Kidney epithelial cell (primary cell): ENCODE measurements at places on chromosomes 12 and 14.
A peak's percentile ranks its signal among the peaks of the same experiment; 100 is the strongest.

DNA sequence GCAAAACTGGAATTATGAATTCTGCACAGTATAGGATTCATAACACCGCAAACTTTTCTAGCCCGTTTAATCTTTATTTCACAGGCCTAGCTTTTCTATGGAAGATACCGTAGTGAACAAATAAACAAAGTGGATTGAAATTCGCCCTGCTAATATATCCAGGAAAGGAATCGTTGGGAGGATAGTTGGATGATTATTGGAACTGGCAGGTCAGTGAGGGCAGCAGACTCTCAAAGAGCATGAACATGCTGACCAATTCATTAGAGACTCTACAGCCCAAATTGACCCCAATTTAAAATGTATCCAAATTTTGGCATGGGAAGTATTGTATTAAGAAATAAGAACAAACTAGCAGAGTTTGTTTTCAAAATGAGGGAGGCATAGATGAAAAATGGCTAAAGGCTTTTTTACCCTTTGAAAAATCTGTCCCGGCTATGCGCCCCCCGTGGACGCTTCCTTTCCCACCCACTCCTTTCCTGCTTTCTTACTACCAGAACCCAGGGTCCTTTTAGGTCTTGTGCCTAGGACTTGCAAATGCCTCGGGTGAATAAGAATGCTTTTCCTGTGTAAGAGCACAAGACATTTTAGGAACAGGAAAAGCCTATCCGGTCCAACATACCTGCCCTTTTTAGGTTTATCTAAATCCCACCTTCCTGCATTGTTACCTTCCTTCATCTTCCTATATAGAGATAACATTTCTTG is 84.6 kb upstream of the PTPRB start:
- DNase-seq = no peak

DNA sequence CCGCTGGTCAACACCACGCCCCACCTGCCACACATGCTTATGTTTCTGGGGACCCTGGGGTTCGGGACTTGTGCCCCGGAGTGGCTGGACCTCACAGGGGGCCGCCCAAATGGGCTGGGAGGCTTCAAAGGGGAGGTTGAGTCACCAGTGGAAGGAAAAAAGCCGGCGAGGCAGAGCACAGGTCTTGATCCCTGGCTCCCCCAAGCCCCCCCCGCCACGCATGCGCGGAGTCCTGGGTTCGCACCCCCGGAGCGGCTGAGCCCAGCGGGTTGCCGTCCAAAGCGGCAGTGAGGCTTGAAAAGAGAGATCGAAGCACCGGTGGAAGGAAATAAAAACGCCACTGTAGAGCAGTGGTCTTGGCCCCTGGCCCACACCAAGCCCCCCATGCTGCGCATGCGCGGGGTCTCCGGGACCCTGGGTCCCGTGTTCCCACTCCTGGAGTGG is 313.5 kb downstream of the ALG10 start:
- no peak for DNase-seq

- DNase-seq = no peak
These were observed 28.4 kb downstream of the DGLUCY start for GRCh38 chr14:91142214-91142668.

DNA sequence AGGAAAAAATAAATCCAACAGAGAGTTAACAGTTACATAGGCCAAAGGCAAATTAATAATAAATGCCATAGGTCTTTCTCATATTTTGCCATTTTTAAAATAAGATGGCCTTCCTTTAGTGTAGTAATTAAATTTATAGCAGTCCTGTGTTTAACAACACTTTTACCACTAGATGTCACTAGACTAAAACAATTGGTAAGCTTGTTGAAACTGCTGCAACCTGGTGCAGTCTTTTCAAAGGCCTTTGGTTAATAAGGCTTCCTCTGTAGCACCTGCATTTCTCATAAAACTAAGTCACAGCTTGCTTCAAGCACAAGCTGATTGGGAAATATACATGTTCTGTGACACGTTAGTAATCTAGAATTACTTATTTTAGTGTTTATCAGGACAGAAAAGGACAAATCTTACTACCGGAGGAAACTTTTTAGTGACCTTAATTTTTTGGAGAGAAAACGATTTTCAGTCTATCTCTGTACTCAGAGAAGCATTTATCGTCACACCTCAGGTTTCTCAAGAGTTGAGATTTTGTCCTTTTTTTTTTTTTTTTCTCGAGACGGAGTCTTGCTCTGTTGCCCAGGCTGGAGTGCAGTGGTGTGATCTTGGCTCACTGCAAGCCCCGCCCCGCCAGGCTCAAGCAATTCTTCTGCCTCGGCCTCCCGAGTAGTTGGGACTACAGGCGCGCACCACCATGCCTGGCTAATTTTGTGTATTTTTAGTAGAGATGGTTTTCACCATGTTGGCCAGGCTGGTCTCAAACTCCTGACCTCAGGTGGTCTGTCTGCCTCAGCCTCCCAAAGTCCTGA is 20.0 kb downstream of the BORCS5 start:
- peak; percentile 63 for DNase-seq

DNA sequence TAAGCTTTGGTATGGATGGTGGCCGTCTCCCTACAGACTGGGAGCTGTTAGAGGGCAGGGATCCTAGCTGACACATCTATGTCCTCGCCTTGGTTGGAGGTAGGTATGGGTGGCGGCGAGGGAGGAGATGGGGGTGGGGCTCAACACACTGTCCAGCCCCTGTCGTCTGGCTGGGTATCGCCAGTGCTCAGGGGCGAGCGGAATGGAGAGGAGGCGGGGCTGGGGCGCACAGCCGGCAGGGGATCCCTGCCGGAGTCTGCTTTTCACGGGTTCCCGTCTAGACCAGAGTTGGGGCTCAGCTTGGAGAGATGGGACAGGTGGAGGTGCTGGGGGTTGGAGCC is 16.1 kb downstream of the TAMALIN start:
- no peak for DNase-seq

GRCh38 chr12:4997939-4998338 is 45.7 kb upstream of the KCNA5 start:
- peak; percentile 65 for DNase-seq

- DNase-seq = no peak
These were observed 134.7 kb upstream of the DCN start for GRCh38 chr12:91317306-91317705.

GRCh38 chr14:72701605-72702004 is 192.3 kb downstream of the DPF3 start:
- DNase-seq = no peak

DNA sequence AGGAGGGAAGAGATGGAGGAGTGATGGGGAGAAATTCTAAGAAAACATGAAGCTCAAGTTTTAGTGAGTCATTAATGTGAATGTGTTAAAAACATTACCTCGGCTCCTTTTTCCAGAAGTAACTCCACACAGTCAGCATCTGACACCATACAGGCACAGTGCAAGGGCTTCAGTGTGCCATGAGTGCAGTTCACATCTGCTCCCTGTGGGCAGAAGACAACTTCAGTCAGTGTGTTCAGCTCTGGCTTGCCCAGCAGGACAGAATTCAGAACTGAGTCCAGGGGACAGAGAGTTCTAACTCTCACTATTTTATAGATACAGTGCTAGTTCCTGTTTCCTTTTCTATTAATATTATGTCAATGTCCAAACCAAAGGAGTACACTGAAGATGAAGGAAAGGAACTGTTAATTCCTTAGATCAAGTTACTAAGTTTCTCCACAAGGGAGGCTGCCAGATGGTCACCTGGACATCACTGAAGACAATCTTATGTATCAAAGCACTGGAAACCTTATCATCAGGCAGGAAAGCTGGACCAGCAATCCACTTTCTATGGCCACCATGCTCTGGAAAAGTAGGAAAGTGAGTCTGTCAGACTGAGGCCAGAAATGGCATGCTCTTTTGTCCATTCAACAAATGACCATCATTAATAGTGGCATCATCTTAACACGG is 6.1 kb downstream of the ASB8 start:
- no peak for DNase-seq

- DNase-seq = no peak
These were observed 63.2 kb downstream of the NAV3 start for GRCh38 chr12:77893918-77894317.

- DNase-seq = no peak
These were observed 8.3 kb downstream of the ANKRD33 start for GRCh38 chr12:51896236-51896635.

- no peak for DNase-seq
These were observed 79.4 kb downstream of the DYRK2 start for GRCh38 chr12:67727702-67728666.

DNA sequence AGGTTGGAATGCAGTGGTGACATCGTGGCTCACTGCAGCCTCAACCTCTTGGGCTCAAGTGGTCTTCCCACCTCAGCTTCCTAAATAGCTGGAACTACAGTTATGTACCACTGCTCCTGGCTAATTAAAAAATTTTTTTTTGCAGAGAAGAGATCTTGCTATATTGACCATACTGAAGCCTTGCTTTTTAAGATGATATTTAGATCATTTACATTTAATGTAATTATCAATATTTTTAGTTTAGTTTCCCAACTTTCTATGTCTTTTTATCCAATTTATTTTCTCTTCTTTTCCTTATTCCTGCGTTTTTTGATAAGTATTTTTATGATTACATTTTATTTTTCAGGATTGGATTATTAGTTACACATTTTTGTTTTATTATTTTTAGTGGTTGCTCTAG is 340.1 kb downstream of the APAF1 start:
- DNase-seq = no peak

DNA sequence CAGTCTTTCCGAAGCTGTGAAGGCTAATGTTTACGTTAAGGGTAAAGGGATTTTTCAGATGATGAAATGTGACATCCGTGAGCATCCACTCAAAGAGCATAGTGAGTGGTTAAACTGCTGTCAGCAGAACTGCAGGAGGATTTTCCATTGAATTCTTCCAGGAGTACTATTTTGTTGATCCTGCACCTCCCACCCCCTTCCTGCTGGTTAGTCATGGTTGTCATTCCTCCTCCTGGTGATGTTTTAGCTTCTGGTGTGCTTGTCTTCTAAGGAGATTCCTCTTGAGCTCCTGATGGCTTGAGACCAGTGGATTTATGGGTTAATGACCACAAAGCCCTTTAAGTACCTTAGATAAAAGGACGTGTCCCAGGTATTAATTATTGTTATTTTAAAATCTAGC is 2.4 kb upstream of the GPRC5D start:
- DNase-seq = peak; percentile 21

DNA sequence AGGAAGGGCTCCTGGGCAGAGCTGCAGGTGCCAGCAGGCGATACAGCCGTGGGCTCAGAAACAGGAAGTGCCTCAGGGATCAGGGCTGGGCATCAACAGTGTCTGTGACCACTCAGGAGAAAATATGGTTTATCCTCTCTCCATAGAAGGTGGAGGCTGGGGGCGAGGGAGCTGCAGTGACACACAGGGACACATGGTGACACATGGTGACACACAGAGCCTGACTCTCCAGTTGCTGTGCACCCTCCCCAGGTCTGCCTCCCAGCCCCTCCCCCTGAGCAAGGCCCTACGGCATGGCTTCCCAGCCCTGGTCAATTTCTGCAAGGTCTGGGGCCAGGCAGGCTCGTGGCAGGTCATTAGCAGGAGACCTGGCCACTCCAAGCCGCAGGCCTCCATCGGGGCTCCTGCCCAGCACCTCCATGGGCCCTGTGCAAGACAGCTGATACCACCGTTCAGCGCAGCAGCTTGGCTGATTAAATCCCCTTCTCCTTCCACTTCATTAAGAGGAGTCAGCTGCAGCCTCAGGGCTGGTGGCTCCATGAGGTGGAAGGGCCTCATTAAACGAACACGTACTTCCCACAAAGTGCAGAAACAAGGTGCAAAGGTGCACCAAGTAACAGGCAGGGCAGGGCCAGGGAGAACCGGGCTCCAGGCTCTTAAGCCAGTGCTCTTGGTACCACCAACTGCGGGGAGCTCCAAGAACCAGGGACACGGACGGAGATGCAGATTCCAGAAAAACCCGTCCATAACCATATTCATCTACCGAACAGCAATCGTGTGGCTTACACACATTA is 60.7 kb downstream of the CCNK start:
- DNase-seq = no peak

DNA sequence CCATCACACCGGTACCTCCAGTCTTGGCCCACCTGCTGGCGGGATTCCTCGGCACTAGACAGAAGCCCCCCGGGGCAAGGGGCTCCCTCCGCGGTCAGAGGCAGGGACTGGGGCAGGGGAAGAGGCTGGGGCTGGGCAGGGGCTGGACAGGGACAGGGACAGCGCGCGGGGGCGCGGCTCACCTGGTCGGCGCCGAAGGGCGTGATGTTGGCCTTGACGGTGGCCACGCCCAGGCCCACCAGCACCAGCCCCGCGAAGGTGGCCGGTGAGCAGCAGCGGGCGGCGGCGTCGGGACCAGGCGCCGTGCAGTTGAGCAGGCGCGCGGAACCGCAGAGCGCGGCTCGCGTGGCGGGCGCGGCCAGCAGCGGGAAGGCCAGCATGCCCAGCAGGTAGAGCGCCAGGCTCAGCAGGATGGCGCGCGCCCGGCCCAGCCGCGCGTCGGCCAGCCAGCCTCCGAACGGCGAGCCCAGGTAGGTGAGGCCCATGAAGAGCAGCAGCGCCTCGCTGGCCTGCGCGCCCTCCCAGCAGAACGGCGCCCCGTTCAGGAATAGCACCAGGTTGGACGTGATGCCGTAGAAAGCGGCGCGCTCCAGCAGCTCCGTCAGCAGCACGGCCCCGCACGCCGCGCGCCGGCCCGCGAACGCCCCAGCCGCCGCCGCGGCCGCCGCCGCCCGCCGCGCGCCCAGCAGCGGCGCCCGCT is 392 bp downstream of the SLC15A4 start:
- no peak for DNase-seq

DNA sequence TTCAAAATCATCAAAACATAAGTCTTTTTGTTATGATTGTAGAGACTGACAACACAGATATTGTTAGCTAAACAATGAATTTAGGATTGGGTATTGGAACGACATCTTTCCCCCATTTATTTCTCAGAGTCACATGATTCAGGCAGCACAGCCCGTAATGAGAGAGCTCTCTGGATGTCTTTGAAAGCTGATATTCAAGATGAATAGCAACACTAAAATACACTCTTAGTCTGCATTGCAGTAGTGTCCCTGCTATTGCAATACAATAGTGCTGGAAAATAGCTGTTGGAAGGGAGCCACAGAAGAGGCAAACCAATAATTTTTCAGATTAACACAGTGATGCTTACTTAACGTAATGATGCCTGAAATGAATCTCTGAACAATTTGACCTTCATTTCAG is 9.9 kb downstream of the GTSF1 start:
- DNase-seq = no peak

- DNase-seq = no peak
These were observed 41.4 kb downstream of the SPTSSA start for GRCh38 chr14:34420547-34421150.
